Suppressor macrophage treated with lipopolysaccharide for 4 hours (primary cell): ENCODE measurements at places on chromosomes 1 and 21.

DNA sequence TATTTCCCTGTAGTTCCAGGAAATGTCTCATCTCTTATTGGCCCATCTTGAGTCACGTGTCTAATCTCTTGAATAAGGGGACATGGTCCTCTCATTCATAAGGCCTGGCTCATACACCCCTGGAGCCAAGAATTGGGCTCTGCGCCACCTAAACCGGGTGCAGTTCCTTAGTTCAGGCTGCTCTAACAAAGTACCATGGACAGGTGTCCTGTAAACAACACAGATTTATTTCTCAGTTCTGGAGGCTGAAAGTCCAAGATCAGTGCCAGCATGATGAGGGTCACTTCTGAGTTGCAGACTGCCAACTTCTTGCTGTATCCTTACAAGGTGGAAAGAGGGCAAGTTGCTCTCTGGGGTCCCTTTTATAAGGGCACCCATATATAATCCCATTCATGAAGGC is 60.2 kb upstream of the VAMP3 start:
- no peak for DNase-seq

GRCh38 chr1:76055987-76056386 is 18.6 kb upstream of the ST6GALNAC3 start:
- DNase-seq: no peak

DNA sequence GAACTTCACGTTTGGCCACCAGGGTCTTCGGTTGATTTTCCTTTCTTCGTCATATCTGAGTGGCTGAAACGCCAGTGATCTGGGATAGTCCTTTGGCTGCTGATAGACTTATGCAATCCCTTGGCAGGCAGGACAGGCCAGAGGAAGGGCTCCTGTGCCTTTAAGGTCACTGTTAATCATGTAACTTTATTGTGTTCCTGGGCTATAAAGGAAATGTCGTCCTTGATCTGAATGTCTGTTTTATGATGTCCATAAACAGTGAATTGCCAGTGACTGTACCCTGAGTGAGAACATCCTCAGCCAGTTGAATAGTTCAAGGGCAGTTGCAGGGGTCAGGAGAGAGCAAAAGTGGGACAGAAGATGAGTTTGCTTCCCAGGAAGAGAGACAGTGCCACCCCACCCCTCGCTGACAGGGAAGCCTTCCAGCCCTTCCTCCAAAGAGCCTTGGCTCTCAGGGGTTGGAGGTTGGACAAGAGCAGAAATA is 68.0 kb downstream of the PDE9A start:
- DNase-seq: no peak

GRCh38 chr1:226739696-226740065 is 599 bp upstream of the ITPKB start:
- no peak for DNase-seq

DNA sequence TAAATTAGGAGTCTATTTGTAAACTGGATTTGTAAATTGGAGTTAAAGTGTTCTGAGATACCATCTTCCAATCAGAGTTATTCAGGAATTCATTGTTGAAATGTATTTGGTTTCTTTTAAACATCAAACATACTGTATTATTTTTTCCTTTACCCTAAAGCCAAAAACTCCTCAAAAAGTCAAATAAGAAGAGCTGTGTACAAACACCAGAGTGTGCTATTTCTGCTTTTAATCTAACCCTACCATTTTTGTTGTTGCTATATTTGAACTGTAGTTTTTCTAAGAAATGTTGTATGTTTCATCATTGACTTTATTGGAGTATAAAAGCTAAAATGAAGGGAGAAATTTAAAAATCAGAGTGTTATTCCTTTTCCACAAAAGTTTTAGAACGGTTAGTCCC is 35.8 kb downstream of the SLC30A7 start:
- DNase-seq: no peak

DNA sequence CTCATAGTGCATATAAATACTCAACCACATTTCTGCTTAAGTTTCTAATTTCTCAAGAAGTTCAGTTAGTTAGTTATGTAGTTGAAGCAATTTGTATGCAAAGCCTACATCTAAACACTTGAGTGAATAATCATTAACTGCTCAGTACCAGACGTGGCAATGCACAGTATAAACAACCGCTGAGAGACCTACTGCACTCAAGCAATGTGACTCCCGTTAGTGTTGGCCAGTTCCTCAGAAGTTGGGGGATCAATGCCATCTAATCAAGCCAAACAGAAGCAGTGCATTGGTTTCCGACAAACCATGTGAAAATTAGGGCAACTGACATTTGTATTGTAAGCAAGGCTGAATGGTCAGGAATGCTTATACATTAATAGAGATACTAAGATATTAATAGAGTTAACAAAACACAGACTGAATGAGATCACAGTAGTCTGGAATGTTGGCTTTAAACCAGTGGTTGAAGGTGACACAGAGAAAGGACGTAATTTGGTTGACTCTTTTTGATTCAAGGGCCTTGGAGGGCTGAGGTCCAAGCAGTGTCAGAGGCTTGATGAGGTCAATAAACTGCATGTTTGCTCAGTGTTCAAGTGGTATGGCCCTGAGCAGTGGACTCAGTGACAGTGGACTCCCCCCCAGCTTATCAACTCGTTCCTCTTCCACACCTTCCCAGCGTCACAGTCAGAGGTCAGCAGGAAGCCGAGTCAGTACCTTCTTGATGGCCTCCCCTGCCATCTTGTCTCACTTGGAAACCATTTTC is 255.5 kb downstream of the CTH start:
- DNase-seq: no peak

GRCh38 chr1:71656902-71657301 is 576.1 kb upstream of the ZRANB2 start:
- no peak for DNase-seq

- no peak for DNase-seq
Measured at GRCh38 chr1:182122913-182123260, 61.4 kb upstream of the ZNF648 start.

- no peak for DNase-seq
Measured at GRCh38 chr1:244012202-244012601, 38.9 kb upstream of the ZBTB18 start.

GRCh38 chr1:212461916-212462660 is 29.4 kb downstream of the NENF start:
- no peak for DNase-seq

- DNase-seq: no peak
Measured at GRCh38 chr1:211495584-211495983, 3.6 kb upstream of the RD3 start.

DNA sequence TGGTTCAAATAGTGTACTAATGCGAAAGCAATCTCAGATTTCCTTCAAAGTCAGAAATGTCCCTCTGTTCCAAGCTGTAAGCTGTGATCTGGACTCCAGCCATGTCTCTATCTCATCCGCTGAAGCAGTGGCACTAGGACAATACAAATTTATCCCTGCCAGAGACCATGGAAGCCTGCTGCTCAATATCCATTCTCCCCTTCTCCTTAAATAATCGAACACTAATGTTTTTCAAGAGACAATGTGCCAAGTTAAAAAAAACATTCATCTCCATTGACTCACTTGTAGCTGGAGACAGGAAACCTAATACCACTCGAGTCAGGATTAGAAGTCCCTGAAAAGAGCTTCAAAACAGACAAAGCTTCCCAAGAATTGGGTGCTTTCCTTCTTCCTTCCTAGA is 38.5 kb upstream of the PGBD5 start:
- no peak for DNase-seq

DNA sequence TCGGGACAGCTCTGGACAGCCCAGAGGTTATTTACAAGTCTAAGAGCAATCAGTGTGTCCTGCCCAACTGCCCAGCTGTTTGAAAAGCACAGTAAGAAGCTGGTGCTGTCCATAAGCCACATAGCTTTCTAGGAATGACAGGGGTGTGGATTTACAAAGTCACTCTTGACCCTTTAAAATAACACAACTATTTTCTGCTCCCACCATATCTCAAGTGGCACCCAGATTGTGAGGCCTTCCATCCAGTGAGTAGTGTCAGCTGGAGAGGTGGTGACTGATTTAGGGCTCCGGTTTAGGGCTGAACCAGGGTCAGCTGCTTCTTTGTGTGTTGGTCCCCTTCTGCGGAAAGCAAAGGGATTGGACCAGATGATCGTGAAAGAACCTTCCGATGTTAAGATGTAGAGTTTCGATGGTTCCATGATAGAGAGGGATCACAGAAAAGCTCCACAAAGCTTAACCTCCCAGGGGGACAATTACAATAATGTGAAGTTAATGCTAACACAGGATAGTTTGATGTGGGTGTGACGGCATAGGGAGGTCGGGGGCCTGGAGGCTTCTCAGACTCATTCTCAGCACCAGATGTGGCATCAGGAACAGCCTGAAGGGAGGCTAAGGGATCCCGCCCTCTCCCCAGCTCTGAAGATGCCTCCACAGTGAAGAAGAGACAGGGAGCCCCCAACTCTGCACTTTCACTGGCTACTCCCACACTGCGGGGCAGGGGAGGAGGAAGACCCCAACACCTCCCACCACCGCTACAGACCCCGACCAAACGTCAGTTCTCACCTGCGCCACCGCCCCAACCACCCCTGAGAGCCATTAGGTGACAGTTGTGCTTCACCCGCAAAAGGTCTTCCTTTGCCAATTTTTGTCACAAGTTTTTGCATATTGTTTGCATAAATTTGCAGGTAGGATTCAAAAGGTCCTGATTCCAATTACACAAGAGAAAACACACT is 40.6 kb downstream of the LRRC3 start:
- DNase-seq: no peak

GRCh38 chr1:33165209-33165608 is 16.6 kb downstream of the TRIM62 start:
- no peak for DNase-seq

- DNase-seq: no peak
Measured at GRCh38 chr1:178046591-178047270, 47.2 kb upstream of the RASAL2 start.

GRCh38 chr1:63330331-63330916 is 8.1 kb downstream of the FOXD3 start:
- DNase-seq: no peak

- no peak for DNase-seq
Measured at GRCh38 chr1:4963251-4963650, 308.8 kb downstream of the AJAP1 start.

GRCh38 chr1:156711011-156711817 is 5.8 kb upstream of the CRABP2 start:
- DNase-seq: no peak

DNA sequence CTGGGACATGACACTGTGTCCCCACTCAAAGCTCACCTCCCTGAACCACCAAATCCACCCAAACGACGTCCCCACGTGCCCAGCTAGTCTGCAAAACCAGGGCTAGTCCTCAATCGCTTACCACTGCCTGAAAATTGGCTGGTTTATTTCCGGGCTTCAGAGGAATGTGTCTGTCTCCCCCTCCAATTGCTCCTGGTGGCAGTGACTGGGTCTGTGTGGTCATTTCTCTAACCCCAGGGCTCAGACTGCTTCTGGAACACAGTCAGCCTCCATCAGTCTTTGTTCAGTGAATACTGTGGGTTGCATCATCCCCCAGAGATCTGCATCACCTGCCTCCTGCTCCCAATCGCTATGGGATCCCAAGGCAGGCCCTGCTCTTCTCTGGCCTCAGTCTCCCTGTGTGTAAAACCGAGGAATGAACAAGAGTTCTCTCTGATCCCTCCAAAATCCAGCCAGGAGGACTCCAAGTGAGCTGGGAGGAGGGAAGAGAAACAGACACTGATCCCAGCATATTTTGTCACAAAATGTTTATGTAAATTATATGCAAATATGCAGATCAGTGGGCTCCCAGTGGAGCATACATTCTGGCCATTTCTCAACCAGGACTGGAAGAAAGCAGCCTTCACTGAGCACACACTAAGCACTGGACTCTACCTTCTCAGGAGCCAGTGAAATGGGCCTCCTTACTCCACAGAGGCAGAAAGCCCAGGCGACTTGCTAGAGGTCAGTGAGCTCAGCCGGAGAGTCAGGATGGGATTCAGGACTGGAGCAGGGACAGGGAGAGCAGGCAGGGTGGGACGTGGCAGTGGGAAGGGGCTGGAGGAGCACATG is 20.9 kb downstream of the SDC3 start:
- DNase-seq: no peak

DNA sequence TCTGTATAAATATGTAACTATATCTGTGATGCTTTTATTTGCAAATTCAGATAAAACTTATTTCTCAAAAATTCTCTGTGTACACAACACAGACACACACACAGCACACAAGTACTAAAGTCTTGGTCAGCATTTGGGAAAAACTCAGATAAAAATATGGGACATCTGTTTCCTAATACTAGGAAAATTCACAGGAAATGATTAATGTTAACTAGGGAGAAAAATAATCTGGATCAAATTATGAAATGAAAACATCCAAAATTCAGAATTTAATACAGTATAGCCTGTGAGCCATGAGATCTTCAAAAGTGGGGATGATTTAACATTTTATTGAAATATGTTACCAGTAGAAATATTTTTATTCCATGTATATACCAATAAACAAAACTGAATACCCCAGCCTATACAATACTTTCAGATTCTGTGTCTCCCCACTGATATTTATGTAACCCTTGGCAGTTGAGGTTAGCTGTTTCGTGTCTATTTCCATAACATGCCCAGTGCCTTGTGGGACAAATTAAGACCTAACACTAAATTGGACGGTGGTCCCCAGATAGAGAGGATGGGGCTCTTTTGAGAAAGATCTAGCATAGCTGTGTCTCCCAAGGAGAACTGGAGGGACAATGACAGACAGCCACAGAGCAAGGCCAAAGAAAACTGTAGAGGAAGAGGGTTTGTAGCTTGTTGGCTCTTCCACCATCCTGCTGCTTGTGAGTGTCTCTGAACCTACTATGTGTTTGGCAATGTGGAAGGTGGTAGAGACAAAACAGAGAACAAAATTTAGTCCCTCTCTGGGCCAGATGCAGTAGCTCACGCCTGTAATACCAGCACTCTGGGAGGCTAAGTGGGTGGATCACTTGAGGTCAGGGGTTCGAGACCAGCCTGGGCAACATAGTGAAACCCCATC is 47.2 kb downstream of the GNG12 start:
- no peak for DNase-seq
